ENCODE measurements at places on chromosomes 1 and 21. TPM values are rescaled to one million over a fixed set of nuclear protein-coding genes. Genes with fewer than 3 reads are reported as not detected.
A peak's percentile ranks its signal among the peaks of the same experiment; 100 is the strongest.

SLC50A1 gene
- total RNA-seq: 91.2 TPM

- DNase-seq: no peak
Measured at GRCh38 chr1:30908316-30908695, 252 bp downstream of the SDC3 start.

- no peak for DNase-seq
Measured at GRCh38 chr1:15212216-15212953, 34.6 kb upstream of the FHAD1 start.

GRCh38 chr1:17579951-17580939 lies 40.7 kb downstream of the ARHGEF10L start:
- no peak for DNase-seq

GRCh38 chr1:83547901-83548300 lies 451.0 kb downstream of the TTLL7 start:
- peak; percentile 66 for DNase-seq

DNA sequence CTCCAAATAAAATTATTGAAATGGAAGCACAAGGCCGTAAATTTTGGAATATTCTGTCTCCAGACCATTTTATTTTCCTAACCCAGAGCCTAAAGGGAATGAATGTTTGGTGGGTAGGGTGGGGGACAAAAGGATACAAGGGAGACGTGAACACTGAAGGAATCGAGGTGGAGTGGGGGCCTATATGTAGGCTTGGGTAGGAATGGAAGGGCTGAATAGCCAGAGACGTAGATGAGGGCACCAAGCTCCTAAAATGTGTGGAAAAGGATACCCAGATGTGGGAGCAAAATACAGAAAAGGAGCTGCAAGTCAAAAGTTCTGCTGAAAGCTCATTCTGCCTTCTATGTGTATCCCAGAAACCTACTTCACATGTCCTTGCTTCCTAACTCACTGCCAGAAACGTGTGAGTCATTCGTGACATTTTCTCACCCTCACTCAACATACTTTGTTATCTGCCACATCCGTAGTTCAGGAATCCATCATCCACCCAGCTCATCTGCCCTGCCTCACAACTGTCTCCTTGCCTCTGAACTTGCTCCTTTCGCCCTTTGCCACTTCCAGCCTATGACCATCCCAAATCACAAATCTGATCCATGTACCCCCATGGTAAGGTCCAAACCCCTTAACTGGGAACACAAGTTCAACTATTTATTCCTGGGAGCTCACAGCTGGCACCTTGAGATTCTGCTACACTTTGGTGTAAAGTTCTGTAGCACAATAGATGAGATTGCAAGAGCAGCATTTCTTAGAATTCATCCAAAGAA lies 84.1 kb upstream of the PRDX6 start:
- peak; percentile 86 for DNase-seq

- no peak for DNase-seq
Measured at GRCh38 chr1:41847733-41848132, 71.0 kb downstream of the HIVEP3 start.

GRCh38 chr1:248856176-248856575 lies 2.7 kb downstream of the ZNF692 start:
- DNase-seq: no peak

ACKR1 gene
- total RNA-seq: 47.6 TPM

DNA sequence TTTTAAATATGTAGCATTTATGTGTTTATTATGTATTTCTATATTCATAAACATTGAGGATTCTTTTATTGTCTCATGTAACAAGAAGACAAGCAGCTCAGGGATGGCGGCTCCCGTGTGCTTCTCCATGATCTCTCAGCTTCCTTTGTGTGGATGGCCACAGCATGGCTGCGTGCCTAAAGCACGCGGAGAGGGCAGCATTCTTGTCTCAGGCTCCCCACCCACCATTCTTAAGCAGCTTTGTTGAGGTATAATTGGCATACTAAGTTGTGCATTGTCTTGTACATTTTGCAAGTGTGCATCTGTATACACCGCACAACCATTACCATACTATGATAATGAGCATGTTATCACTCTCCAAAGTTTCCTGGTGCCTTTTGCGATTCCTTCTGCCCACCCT lies 81.6 kb downstream of the CAMTA1 start:
- DNase-seq: no peak

WNT4 gene
- total RNA-seq: not detected

- peak; percentile 3 for DNase-seq
Measured at GRCh38 chr1:11569551-11569950, 84.7 kb downstream of the FBXO2 start.

Measured in MCF 10A (cell line).